NCI-H774 (cell line): ENCODE measurements at places on chromosomes 5 and 9.

GRCh38 chr5:156590978-156591377 is 259.1 kb upstream of the PPP1R2B start:
- DNase-seq: no peak

DNA sequence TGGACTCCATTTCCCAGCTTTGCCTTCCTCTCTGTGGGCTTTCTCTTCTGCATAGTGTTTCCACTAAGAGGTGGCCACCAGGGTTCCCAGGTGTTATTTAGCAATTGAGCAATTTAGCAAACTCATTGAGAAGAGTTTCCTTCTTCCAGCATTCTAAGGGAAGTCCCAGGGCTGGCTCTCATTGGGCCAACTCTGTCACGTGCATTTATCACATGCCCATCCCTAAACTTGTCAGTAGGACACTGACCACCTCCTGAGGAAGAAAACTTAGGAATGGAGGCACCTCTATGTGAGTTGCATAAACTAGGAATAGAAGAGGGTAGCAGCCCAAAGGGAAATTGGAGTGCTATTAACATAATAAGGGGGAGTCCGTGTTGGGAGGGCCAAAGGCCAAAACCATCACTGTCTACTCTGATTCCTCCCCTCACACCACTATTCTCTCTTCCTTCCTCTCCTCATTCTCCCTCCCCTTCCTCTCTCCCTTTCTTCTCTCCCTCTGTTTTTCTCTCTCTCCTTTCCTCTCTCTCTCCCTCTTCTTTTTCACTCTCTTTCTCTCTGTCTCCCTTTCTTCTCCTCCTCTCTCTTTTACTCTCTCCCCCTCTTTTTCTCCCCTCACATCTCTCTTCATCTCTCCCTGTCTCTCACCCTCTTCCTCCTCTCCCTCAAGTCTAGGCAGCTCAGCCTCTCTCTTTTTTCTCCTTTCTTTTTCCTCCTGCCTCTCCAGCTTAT is 213.4 kb downstream of the PALM2AKAP2 start:
- no peak for DNase-seq

DNA sequence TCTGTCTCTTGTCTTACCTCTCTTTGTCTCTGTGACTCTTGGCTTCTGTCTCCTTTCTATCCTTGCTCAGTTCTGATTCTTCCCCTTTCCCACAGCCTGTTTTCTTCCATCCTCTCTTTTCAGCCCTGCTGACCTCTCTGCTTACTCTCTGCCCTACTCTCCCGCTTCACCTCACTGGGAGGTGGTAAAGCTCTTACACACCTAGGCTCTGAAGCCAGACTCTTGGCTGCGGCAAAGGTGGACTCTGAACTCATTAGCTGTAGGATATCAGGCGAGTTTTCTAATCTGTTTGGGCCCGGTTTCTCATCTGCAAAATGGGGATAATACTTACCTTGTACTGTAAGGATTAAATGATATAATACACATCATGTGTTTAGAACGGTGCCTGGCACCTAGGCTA is 11.1 kb downstream of the PCDH1 start:
- DNase-seq: no peak

- DNase-seq: no peak
Measured at GRCh38 chr9:36843964-36844363, 190.1 kb downstream of the PAX5 start.

GRCh38 chr5:168658394-168658793 is 79.2 kb upstream of the PANK3 start:
- no peak for DNase-seq

DNA sequence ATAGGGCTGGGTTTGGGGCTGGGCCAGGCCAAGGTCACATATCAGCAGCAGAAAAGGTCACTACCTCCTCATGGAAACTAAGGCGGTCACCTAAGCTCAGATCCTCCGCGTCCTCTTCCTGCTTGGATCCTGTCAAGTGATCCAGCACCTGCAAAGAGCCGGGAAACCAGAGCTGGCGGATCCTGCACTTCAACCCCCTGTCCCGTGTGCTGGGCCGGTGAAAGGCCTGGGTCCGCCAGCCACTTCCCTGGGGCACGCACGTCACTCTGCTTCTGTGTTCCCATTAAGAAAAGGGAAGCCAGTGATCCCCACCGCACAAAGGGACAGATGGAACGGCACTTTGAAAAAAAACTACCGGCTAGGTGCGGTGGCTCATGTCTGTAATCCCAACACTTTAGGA is 61.3 kb upstream of the STXBP1 start:
- no peak for DNase-seq

- DNase-seq: no peak
Measured at GRCh38 chr5:171782332-171782966, 3.2 kb upstream of the SMIM23 start.

- DNase-seq: no peak
Measured at GRCh38 chr5:149917073-149917676, 27.4 kb downstream of the PDE6A start.

- DNase-seq: no peak
Measured at GRCh38 chr5:1667648-1668140, 131.9 kb downstream of the MRPL36 start.

GRCh38 chr5:38831909-38832308 is 13.9 kb upstream of the OSMR start:
- DNase-seq: no peak

DNA sequence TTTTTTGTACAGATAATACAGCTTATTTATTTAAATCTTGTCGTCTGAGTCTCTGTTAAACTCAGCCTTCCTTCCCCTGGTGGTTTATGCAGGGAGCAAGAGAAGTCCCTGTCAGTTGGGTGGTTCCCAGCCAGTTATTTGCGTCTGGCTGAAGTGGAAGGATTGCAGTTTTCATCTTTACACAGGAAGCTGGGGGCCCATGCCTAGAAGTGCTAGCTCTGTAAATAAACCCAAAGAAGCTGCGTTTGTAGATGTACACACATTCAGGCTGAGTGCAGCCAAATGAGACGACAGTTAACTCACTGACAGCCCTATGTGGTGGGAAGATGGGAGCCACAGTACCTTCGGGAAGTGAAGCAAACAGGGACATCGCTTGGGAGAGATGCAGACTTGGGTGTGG is 122.1 kb downstream of the SAXO1 start:
- DNase-seq: peak; percentile 45

DNA sequence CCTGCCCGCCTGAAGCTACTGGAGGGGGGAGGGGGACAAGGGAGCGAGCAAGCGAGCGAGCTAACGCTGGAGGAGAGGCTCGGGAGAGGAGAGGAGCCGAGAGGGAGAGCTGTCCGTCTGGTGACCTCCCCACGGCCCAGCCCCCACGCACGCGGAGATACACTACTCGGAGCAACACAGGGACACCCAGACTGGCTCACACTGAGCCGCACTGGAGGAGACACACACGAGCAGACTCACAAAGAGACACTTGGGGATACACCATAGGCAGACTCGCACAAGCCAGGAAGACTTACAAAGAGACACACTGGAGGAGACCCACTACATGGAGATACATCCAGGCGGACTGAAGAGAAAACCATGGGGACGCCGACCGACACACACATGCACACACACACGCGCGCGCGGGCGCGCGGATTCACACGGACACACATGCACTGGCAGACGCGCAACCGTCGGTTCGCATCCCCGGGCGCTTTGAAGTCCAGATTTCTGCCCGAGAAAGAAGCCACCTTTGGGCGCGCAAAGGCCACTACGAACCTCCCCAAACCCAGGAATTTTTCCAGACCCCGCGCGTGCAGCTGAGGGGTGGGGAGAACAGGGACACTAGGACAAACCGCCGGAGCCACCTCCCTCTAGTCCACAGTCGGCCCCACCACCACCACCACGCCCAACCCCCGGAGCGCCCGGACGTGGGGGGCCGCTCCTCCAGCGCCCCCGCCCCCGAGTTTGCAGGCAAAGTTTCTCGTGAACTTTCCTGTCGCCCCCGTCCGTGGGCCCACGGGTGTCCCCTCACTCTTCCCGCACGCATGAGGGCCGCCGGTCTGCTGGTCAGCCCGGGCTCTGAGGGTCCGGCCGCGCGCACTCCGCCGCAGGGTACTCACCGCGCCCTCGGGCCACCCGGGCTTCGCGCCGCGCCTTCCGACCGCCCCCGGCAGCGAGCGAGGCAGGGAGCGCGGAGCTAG is 571 bp downstream of the CNTFR start:
- no peak for DNase-seq

DNA sequence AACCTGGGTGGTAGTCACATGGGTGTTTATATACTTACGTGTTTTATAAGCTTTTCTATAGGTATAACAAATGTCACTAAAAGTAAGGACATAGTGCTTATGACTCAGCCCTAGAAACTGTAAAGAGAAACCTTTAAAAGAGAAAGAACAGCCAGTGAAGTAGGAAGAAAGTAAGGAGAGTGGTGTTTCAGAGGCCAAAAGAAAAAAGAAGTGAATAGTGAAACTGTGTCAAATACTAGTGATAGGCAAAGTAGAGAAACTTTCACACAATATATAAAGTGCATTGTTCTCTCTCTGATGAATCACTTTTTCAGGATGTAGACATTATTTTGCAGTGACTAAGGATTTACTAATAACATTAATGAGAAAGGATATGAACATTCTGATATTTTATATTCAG is 74.2 kb upstream of the SUSD1 start:
- no peak for DNase-seq

- DNase-seq: no peak
Measured at GRCh38 chr5:169415371-169415770, 114.4 kb upstream of the SLIT3 start.

DNA sequence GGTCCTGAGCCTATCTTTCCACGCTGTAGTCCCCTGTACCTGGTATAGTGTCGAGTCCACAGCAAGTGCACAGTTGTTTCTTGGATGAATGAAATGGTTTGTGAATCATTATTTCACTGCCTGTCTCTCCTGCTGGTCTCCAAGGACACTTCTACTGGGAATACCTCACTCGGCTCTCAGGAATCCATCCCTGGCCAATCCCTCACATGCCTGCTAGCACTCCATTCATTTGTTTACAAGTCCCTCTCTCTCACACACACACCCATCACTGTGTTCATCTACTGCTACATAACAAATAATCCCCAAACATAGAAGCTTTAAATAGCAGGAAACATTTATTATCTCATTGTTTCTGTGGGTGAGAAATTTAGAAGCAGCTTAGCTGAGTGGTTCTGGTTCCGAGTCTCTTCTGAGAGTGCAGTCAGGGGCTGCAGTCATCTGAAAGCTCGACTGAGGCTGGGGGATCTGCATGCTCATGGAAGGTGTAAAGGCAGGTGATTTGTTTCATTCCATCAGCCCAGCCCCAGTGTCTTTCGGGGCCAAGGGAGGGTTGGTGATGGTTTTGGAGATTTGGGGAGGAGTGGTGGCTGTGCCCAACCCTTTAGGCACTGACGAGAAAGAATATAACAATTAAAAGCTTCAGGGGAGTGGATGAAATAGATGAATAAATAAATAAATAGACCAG is 132.7 kb upstream of the IER5L start:
- no peak for DNase-seq

DNA sequence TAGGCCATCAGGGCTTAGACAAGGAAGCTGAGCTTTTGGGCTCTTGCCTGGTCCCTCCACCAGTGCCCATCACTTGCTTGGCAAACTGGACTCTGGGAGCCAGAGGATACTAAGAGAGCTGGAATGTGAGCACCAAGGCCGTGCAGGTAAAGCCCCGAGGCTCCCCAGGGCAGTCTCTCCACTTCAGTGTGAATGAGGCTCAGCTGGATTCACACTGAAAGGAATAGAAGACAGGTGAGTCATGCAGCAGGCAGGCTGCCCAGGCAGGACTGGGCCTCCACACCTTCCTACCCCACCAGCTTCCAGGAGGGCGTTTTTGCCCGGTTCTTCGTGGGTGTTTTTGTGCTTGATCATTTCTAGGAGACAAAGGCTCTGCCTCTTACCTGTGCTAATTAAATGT is 7.3 kb upstream of the CTSV start:
- peak; percentile 88 for DNase-seq

DNA sequence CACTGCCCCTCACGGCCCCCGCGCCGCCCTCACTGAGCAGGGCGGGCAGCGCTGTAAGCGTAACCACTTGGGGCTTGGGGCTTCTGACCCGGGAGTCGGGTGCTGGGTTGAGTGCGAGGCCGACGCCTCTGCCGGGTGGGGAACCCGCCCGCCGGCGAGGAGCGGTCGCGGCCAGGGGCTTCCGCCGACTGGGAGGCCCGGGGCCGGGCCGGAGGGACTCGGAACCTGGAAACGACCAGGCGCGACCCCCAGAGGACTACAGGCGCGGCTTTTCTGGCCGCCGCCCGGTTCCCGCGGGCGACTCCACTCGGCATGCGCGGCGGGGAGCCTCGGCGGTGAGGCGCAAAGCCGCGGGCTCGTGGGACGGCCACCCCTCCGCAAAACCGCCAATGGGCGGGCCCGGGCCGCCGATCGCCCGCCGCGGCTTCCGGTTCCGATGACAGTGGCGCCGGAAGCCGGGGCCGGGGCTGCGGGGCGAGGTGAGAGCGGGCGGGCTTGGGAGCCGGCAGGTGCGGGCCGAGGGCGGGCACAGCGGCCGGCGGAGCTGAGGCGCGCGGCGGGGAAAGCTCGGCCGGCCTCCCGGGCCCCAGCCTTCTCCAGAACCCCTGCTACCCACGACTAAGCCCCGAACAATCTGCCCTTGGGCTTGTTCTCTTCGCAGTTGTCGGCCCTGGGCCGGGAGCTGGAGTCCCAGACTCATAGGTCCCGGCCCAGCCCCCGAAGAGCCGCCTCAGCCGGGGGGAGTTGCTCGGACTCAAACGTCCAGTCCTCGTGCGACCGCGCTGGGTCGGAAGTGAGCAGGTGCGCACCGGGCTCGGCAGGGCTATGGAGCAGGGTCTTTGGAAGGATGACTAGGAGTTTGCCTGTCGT is at the start of gene RMND5B:
TSS of gene RMND5B (plus strand) at position 439 of the 870 bp plus-strand sequence. CDS start 7,106 bp downstream, outside the sequence.
- peak; percentile 88 for DNase-seq

- DNase-seq: no peak
Measured at GRCh38 chr9:112378328-112379176, 1.4 kb upstream of the HSDL2 start.

DNA sequence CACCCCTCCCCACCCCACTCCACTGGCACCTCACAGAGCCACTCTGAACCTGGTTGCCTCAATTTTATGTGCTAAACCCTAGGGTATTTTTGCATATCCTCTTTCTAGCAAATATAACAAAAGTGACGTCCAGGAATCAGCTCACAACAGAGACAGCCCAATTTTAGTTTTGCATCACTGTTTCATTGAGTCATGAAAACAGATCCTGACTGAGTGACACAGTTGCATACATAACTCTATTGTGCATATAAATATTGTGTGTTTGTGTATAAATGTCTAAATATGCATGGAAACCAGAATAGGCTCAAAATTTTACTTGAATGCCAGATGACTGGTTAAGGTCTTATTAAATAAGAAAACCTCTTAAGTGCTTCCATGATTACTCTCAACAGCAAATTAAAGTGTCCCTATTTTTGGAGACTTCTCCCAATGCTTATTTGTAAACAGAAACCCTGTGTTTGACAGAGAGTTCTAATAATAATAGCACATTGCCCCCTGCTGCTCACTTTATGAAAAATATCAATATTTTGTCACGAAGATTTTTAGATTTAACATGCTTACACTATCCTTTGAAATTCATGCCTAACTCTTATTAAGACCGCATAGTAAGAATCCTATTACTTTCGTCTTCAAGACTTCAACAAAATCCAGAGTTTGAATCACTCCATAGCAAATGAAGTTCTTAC is 75.5 kb upstream of the PRRC1 start:
- DNase-seq: no peak

- DNase-seq: no peak
Measured at GRCh38 chr5:135015942-135016341, 18.1 kb downstream of the PITX1 start.

- DNase-seq: no peak
Measured at GRCh38 chr5:5967944-5968343, 410.4 kb downstream of the MED10 start.
